Nucleus accumbens (tissue), 56 donors: ENCODE measurements at places on chromosomes 6 and 20.

DNA sequence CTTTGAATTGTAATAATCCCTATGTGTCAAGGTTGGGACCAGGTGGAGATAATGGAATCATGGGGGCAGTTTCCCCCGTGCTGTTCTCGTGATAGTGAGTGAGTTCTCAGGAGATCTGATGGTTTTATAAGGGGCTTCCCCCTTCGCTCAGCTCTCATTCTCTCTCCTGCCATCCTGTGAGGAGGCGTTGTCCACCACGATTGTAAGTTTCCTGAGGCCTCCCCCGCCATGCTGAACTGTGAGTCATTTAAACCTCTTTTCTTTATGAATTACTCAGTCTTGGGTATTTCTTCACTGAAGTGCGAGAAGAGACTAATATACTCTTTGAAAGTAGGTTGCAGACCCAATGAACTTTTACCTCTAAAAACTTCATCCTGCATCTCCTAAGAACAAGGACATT, 39.2 kb upstream of the KCNG1 start:
- DNase-seq = no peak

DNA sequence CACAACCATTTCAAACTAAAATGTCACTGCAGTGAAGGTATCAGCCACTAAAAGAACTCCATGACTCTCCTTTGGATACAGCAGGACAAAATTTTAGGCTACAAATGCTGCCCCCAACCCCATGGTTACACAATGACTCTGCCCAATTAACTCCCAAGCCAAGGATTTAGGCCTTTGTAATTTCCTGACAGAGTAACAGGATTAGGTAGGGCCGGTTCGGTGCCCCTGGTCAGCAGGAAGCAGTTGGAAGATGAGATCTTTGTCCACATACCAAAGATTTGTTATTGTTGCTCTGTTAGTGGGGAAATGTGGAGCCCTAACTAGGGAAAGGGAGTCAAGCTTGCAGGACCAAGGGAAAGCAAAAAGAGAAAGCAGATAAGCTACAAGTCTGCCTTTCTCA, 26.7 kb upstream of the RIPK1 start:
- no peak for DNase-seq

- no peak for DNase-seq
Measured at GRCh38 chr6:93792746-93793145, 373.4 kb upstream of the EPHA7 start.

DNA sequence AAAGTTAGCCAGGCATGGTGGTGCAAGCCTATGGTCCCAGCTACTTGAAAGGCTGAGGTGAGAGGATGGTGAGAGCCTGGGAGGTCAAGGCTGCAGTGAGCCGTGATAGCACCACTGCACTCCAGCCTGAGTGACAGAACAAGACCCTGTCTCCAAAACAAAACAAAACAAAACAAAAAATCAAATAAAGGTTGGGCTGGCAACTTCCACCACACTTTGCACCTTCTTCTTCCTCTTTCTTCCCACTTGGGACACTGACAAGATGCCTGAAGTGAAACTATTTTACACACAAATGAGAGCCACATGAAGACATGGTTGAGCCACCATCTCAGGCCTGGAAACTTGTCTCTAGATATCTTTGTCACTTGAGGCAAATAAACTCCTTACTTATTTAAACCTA, 53.8 kb upstream of the CCDC28A start:
- DNase-seq = no peak

DNA sequence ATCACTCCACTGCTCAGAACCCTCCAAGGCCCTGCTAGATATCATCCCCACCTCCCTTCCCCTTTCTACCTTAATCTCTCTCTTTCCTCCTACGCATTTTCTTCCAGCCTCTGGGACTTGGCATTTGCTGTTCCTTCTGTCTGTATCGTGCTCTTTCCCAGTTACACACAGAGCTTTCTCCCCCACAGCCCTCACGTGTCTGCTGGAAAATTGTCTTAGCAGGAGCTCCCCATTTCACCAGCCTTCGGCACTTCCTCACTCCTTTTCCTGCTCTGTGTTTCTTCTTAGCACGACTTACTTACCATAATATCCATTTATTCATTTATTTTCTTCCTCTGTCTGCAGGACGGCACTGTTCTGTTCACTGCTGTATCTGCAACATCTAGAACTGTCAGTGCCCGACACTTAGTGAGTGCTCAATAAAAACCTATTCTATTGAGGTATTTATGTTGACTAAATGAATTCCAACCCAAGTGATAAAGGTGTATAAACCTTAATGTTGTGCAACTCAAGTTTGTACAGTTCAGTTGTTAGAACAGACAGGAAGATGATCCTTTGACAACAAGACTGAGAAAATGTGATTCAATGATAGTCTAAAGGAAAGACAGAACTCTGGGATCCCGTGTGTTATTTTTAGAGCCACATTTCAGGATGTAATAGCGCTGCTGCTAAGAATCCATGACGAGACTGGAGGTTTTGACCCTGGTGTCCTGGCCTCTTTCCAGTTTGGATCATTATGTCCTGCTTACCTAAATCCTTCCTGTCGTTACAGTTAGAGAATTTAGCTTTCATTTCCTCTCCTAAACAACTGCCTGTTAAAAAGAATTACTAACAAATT, 170.1 kb upstream of the LAMP5 start:
- no peak for DNase-seq

- DNase-seq = no peak
Measured at GRCh38 chr6:39330476-39330875, 8.0 kb upstream of the KCNK16 start.

- no peak for DNase-seq
Measured at GRCh38 chr20:61575151-61575937, 323.3 kb downstream of the CDH4 start.

GRCh38 chr6:155040901-155041650, 46.0 kb downstream of the TIAM2 start:
- DNase-seq = no peak

- DNase-seq = no peak
Measured at GRCh38 chr6:163404825-163405265, 9.7 kb upstream of the QKI start.

DNA sequence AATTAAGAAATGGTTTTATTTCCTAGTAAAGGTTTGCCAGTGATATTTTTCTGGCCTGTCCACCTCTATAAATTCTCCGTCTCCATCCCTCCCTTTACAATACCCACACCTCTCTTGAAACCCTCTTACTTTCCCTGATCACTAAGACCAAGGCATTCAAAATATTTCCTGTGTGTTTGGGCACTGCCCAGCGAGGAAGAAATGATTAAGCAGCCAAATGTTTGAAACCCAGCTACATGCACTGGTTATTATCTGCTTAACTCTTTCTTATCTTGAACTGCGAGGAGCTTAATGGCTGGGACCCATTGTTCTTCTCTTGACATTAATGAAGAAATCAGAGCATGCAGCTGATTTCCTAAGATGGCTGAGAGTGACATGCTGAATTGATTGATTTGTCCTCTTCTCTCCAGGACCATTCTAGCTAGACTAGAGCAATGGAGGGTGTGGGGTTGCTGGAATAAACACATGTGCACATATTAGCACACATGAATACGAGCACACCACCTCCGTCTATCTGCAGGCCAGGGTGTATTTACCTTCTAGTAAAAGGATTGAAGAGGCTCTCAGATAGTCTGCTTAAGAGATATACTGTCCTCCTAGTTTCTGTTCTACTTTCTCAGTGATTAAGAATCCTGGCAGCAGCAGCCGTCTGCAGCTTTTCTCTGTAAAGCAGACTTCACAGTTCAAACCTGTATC, 46.1 kb upstream of the PRDM1 start:
- DNase-seq = no peak

DNA sequence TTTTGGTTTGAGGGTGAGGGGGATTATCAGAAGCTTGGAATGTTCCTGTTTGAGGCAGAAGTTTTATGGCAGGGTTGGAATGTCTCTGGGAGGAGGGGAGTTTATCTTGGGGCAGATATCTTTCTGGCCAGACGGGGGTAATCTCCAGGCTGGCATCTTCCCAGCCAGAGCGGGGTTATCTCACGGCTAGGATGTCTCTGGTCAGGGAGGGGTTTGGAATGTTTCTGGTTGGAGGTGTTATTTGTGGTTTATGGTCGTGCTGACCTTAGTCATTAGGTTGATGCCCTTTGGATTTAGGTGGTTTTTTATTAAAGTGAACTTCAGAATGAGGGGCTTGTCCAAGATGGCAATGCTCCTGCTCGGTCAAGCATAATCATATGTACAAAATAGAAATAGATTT, 14.8 kb downstream of the PGK2 start:
- no peak for DNase-seq

- no peak for DNase-seq
Measured at GRCh38 chr6:35532126-35532525, 19.4 kb upstream of the TULP1 start.

GRCh38 chr20:23456409-23456808, 3.7 kb upstream of the CST11 start:
- no peak for DNase-seq

- no peak for DNase-seq
Measured at GRCh38 chr6:156347656-156348055, 429.5 kb upstream of the ARID1B start.
